ENCODE measurements at places on chromosomes 7 and 10.

DNA sequence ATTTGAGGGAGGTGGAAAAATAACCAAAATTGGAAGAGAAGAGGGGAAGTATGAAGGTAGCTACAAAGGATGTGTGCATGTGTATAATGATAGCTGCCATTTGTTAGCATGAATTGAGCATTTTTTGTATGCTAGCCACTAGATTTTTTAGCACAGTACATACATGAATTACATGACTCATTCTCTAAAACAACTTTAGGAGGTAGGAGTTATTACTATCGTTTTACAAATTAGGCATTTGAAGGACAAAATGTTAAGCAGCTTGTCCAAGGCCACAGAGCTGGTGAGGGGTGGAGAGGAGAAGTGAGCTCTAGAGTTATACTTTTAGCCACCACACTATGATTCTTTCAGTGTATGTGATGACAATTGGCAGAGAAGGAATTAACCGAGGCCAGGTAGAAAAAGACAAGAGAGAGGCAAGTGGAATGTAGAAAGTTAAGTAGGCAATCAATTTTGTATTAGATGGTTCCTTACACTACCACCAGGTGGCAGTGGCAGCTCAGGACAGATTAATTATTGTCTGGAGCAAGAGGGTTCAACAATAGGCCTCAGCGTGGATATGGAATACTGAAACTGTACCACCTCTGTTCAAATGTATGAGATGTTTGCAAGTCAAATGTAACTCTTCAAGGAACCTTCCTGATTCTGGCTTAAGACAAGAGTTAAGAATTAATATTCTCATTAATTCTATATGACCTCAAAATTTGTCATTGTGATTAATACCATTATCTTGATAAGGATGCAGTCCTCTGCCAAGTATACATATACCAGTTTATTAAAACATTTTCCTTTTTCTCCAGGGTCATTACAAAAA, 128.0 kb downstream of the MBL2 start:
- peak; percentile 62 for DNase-seq

- peak; percentile 69 for DNase-seq
Observed at GRCh38 chr7:22445140-22445743, 54.7 kb downstream of the STEAP1B start.

DNA sequence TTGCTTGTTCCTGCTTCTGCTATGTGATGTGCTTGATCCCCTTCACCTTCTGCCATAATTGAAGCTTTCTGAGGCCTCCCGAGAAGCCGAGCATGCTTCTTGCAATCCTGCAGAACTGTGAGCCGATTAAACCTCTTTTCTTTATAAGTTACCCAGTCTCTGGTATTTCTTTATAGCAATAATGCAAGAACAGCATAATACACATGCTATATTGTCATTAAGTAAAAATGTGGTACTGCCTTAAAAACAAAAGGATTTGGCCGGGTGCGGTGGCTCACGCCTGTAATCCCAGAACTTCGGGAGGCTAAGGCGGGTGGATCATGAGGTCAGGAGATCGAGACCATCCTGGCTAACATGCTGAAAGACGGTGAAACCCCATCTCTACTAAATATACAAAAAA, 59.6 kb upstream of the ANAPC16 start:
- DNase-seq = no peak

DNA sequence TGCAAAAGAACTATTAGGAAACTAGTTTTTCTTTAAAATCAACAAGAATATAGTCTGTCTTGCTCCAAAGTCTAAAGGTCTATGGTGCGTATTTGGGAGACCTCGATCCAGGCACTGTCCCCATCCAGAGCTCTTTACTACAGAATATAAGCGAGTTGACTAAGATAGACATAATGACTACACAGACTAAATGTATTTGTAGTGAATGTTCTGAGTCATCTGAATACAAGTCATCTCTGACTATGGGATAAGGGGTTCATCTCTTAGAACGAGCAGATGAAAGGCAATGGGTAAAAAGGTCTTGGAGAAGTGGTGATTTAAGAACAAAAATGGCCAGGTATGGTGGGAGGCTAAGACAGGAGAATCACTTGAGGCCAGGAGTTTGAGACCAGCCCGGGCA, 136.0 kb upstream of the RSU1 start:
- no peak for DNase-seq

GRCh38 chr7:150514748-150515222, at the start of gene GIMAP7:
GIMAP7 (plus strand) TSS chr7:150514872; CDS start chr7:150519975, 5,103 bp downstream.
- DNase-seq = peak; percentile 48

GRCh38 chr10:87500646-87501048, 4.0 kb upstream of the MINPP1 start:
- DNase-seq = no peak

DNA sequence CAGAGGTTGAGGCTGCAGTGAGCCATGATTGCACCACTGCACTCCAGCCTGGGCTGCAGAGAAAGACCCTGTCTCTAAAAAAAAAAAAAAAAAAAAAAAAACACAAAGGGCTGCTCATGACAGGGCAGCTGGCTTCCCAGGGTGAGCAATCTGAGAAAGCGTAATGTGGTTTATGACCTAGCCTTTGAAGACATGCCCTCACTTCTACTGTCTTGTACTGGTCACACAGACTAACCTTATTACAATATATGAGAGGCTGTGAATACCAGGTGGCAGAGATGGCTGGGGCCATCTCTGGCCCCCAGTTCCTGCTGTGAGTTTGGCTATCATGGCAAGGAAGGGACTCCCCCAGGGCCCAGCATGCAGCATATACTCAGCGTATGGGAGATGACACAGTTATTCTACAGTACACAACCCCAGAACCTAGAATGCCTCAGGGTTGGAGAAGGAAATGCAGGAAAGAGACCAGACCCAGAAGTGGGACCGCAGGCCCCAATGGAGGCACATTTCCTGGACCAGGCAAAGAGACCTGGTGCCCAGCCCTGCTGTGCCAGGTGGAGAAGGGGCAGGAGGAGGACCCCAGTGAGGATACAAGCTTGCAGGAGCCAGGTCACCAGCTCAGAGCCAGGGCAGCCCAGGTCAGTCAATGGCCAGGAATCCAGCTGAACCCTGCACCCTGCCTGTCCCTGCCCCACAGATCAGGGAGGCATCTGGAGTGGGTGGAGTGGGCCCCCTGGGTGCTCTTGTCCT, 26.3 kb downstream of the NPTX2 start:
- no peak for DNase-seq

- no peak for DNase-seq
Observed at GRCh38 chr7:140439359-140439758, 35.5 kb downstream of the RAB19 start.

- DNase-seq = no peak
Observed at GRCh38 chr10:3347413-3348182, 175.0 kb upstream of the PITRM1 start.

- DNase-seq = no peak
Observed at GRCh38 chr10:23120001-23120934, 24.9 kb downstream of the MSRB2 start.

DNA sequence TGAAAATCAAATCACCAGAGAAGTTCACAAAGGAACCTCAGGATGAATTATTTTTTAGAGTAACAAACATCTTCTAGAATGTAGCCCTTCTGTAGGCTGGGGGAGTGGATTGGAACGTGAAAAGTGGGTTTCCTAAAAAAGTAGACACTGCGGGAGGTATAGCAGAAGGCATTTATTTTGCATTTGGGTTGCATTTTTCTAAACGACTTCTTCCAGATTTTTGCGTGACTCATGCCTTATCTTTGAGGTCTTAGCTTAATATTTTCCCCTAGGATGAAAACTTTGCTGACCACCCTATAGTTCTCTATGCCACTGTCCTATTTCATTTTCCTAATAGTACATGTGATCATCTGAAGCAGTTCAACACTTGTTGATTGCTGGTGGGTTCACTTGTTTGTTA, 112.7 kb upstream of the JCAD start:
- DNase-seq = no peak

GRCh38 chr10:63201118-63201517, 68.0 kb downstream of the NRBF2 start:
- no peak for DNase-seq

GRCh38 chr10:19549503-19549902, 266.7 kb upstream of the PLXDC2 start:
- DNase-seq = no peak

DNA sequence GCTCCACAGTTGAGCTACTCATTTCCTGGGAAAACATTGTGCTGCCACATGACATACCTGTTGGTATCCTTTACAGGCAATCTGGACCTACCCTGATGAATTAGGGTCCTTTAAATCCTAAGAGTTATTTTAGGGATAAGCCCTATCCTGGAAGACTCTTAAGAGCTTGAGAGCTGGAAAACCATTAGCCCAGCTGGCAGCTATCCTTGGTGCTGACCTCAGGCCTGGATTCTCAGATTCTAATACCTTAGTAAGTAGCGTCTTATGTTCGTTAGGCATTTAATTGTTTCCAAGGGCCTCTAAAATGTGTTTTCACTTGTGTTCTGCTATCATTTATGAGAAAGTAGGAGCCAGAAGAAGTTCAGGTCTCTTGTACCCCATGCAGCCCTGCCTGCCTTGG, 93.0 kb upstream of the SORCS3 start:
- peak; percentile 33 for DNase-seq

- DNase-seq = peak; percentile 74
Observed at GRCh38 chr7:141663081-141663849, 38.7 kb downstream of the DENND11 start.

GRCh38 chr7:25675789-25676474, 447.6 kb upstream of the NPVF start:
- no peak for DNase-seq

DNA sequence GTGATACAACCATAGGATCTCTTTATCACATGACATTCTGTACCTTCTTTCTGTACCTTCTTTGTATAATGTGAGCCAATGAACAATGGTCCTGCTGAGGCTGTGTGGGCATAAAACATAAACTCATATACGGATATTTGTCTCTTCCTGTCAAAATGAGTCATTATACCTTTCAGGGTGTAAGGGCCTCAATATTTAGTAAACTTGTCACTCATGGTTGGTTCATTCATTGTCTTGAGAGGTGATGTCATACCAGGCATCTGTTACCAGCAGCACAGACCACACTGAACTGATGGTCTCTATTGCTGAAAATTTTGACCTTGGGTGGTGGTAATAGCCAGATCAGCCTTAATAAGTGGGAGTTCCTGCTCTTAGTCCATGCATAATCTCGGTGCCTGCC, 287.6 kb upstream of the TPK1 start:
- no peak for DNase-seq

GRCh38 chr10:58217612-58218011, 50.1 kb downstream of the IPMK start:
- DNase-seq = no peak

GRCh38 chr7:136254148-136254547, 277.0 kb upstream of the MTPN start:
- no peak for DNase-seq

DNA sequence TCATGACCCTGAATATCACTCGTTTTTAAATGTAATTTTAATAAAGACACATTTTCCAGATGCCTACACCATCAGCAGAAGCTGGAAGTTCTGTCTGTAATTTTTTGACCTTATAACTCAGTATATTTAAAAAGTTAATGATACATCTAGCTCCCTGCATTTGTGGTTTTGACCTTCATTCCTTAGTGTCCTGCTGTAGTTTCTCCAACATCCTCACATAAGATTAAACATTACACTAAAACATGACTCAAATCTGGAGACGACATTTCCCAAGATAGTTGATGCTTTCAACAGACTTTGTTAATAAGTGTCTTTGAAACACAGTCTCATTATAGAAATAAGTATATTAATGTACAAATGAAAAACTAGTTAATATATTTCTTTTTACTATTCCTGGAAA, 363.1 kb downstream of the POM121L12 start:
- DNase-seq = no peak

DNA sequence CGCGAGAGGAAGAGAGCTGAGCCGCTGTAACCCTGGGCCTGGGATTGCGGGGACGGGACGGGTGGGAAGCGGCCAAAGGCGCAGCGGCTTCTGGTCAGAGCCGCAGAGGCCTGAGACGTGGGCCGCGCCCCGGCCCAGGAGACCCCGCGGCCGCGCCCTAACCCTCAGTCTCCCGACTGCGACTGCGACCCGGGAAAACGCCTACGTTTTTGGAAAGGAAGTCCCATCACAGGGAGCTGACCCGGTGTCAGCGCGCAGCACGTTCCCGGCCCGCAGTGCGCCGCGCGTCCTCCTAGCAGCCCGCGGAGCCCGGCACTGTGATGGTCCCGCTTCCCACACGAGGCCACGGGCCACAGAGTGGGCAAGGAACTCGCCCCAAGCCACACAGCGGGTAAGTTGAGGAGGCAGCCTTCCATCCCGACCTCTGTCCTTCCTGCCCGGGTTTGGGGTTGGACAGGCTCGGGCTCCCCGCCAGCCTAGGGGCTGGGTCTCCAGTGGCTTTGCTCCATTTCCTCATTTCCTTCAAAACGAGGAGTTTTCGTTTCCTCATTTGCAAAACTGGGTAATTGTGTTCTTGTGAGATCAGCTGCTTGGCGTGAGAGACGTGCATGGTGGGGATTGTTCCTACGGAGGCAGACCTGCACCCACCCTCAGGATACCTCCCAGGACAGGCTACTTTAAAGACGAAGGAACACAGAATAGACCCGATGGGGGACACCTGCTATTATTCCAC, 1.2 kb downstream of the GPNMB start:
- no peak for DNase-seq

- no peak for DNase-seq
Observed at GRCh38 chr7:37417107-37417474, 31.6 kb downstream of the ELMO1 start.

DNA sequence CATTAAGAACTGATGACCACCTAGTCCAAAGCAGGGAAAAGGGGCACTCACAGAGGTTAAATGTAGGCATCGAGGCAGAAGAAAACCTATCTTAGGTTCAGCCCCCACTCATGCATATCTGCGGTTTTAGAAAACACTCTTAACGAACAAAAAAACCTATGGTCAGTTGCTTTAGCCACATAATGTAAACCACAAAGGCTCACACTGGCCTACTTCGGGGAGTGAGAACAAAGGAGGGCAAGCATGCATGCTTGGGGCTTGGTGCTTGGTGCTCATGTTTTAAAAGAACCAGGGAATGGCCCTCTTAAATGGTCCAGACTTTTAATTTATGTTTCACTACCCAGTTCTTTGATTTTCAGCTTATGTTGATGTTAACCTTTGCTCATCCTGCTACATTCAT, 14.2 kb downstream of the INSYN2A start:
- no peak for DNase-seq

DNA sequence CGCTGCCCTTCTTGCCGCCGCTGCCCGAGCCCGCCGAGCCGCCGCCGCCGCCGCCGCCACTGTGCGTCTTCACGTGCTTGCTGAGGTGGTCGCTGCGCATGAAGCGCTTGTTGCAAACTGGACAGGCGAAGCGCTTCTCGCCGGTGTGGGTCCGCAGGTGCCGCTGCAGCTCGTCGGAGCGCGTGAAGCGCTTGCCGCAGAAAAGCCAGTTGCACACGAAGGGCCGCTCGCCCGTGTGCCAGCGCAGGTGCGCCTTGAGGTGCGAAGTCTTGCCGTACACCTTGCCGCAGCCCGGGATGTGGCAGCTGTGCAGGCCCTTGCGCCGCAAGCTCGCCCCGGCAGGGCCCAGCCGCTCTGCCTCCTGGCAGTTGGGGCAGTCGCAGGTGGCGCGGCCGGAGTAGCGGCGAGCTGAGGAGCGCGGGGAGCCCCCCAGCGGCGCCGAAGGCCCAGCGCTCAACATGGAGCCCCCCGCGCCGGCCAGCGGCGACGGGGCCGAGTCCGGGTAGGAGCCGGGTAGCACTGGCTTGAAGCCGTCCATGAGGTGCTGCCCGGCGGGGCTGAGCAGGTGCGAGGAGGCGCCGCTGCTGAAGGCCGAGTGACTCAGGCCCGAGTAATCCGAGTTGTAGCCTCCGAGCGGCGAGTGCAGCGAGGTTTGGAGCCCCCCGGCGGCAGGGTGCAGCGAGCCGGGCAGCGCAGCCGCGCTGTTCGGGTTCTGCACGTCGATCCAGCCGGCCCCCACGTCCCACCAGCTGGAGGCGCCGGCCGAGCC, 2.1 kb downstream of the SP8 start:
- peak; percentile 23 for DNase-seq
